Right cardiac atrium (tissue), 5 donors: ENCODE measurements at places on chromosomes 6 and 20.

GRCh38 chr20:37350649-37351574, 5.0 kb downstream of the SRC start:
- DNase-seq, result peak; percentile 20

DNA sequence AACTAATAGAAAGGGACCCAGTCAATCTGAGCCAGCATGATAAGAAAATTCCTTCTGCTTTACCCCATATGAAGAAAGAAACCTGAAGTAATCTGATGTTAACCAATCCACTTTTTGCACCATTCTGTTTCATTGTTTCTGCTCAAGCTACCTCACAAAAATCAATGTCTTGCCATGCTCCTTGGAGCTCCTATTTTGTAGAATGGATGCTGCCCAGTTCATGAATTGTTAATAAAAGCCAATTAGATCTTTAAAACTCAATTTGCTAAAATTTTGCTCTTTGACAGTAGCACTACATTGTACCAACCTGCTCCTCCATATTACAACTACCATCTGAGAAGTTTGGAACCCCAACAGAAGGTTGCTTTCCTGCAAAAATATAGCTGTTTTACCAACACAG, 116.2 kb upstream of the GPR6 start:
- DNase-seq, result no peak

GRCh38 chr6:167984876-167985604, 12.4 kb upstream of the KIF25 start:
- DNase-seq, result peak; percentile 14

GRCh38 chr6:151649835-151650234, 156.0 kb downstream of the CCDC170 start:
- DNase-seq, result no peak

GRCh38 chr20:52078289-52078688, 113.3 kb downstream of the ZFP64 start:
- DNase-seq, result no peak

- DNase-seq, result no peak
Measured at GRCh38 chr6:25961619-25962148, 918 bp upstream of the TRIM38 start.

DNA sequence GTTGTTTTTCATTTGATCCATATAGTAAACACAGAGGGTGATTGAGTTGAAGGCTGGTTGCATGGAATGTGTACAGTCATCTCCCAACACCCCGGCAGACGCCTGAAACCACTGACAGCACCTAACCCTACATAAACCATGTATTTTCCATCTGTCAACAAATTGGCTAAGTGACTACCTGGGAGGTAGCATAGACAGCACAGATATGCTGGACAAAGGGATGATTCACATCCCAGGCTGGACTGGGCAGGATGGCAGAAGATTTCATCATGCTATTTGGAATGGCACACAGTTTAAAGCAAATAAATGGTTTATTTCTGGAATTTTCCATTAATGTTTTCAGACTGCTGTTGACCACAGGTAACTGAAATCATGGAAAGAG, 4.4 kb upstream of the VIP start:
- no peak for DNase-seq

DNA sequence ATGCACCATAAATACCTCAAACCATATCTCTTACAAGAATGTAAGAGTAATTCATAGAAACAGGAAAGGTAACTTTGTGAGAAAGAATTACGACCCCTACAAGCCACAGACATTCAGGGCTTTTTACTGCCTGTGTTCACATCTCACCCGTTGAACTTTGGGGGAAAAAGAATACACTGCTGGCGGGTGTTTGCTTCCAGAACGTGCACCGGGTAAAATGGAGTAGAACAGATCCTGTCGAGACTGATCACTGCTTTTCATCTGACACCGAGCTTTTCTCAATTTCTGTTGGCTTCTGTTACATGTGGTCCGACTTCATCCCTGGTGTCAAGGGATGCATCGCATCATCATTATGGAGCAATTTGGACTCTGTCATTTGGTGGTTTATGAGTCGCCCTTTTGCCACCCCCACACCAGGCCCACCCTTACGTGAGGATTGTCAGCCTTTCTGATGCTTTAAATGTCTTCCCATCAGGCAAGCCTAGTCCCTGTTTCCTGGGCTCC, 219.2 kb upstream of the ZFP64 start:
- no peak for DNase-seq

- no peak for DNase-seq
Measured at GRCh38 chr6:74181471-74181870, 485.5 kb downstream of the CD109 start.

GRCh38 chr6:63923139-63923739, 287.6 kb downstream of the PHF3 start:
- DNase-seq, result no peak

DNA sequence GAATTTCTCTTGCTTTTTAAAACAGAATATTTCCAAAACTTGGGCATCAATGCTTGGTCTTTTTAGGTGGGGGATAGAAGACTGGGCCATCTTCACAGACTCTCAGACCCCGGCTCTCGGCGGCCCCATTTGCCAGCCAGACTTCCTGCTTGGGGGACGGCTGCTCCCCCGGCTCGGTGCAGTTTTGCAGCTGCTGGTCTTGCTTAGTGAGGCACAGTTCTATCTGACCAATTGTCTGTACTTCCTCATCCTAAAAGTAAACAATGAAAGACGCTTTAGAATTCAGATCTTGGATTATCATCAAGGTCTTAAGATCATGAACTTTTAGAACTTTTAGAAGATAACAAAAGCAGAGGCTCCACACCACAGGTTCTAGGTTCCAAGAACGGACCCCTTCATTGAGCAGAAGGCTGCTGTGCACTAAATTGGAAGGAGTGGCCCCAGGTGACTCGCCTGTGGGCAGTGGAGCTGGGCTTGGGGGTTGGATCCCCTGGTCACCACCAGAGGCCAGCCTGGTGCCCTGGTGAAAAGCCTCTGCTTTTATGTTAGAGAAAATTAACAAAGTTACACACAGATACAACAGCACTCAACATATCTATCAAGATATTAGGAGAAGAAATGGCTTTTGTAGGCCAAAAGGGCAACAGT, 26.7 kb downstream of the RNASET2 start:
- DNase-seq, result no peak

- DNase-seq, result no peak
Measured at GRCh38 chr6:141326426-141326825, 806.3 kb upstream of the GJE1 start.

- DNase-seq, result no peak
Measured at GRCh38 chr6:149842331-149842730, 21.8 kb downstream of the LRP11 start.

- no peak for DNase-seq
Measured at GRCh38 chr20:33993576-33994221, at the start of gene RALY. Gene RALY (plus strand): TSS chr20:33993911. CDS start chr20:34072075, 78,164 bp downstream.

DNA sequence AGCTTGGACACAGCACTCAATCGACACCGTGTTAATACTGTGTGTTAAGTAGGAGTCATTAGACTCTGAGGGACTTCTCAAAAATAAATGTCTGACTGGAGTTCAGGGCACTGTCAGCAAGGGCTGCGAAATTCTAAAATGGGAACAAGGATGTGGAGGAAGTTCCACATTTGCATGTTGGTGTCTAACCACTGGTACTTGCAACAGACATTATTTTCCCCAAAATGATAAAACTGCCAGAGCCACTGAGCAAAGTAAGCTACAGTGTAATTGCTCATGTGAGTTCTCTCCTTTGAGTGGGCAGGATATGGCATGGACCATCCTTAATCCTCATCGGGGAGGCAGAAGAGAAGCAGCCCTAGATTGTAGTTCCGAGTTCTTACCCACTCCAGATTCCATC, 215.9 kb downstream of the SLC24A3 start:
- DNase-seq, result no peak

GRCh38 chr20:61529354-61529753, 277.3 kb downstream of the CDH4 start:
- no peak for DNase-seq

GRCh38 chr6:5398530-5398929, 137.2 kb downstream of the FARS2 start:
- no peak for DNase-seq

- no peak for DNase-seq
Measured at GRCh38 chr6:122564230-122564629, 46.0 kb upstream of the PKIB start.

DNA sequence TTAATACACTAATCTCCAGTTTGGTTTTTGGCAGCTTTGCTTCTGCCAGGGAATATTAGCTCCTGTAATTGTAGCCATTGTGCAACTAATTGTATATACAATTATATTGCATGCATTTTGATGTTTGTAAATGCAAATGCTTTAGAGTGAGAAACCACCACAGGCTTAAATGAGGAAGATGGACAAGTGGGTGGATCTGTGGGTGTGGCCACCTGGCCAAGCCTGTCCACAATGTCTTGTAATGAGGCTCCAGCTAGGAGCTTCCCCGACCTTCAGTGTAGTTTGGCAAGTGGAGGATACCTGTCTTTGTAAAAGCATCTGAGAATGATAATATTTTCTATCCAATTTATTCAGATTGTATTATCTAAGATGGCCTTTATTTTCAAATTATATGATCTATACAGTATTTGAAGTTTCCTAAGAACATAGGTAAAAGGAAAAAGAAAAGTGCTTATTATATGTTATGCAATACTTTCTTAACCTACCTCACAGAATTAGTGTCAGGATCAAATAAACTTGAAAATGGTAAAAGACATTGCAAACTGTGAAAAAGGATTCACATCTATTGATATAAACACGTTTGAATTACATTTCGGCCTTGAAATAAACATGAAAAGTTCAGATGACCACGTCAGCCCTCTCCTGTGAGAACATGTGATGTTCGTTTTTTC, 49.3 kb upstream of the ARID1B start:
- no peak for DNase-seq

- DNase-seq, result peak; percentile 96
Measured at GRCh38 chr20:38434770-38435554, at the start of gene SNHG17. Gene SNHG17 (minus strand): TSS chr20:38435328.

DNA sequence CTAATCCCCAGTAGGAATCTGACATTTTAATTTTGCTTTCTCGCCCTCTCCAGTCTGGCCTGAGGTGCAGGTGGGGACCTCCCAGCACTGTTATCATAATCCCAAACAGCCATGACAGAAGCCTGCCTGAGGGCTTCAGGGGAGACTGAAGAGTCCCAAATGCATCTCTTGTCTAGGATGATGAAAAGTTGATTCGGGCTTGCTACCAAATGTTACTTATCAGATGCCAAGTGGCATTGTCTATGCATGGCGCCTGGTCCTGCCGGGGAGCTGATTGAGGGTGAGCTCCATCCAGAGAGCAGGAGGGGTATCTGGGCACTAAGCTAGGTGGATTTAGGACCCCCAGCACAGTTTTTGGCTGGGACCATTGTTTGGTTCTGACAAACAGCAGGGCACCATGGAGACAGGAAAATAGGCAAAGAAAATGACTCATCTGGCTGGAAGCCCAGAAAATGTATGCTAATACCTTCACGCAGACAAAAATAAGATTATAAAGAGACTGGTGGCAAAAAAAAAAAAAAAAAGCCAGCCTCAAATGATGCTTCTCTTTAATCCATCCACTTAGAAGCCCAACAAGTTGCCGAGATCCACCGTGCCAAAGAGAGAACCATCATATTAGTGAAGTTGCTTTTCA, 513.7 kb upstream of the SULF2 start:
- no peak for DNase-seq

GRCh38 chr6:168200571-168201134, 118.9 kb downstream of the DACT2 start:
- DNase-seq, result no peak

DNA sequence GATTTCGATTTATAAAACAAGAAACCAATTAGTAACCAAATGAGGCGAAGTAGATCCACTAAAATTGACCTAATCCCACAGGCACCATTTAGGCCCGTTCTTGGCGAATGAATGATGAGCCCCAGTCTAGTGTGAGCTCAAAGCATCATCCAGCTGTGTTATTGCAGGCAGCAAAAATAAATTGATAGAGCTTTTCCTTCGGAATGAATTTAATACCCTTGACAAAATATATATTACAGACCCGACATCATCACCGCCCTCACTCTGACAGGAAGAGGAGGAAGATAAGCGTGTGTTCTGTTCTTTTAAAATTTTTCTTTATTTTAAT, 7.8 kb downstream of the SIM1 start:
- no peak for DNase-seq

DNA sequence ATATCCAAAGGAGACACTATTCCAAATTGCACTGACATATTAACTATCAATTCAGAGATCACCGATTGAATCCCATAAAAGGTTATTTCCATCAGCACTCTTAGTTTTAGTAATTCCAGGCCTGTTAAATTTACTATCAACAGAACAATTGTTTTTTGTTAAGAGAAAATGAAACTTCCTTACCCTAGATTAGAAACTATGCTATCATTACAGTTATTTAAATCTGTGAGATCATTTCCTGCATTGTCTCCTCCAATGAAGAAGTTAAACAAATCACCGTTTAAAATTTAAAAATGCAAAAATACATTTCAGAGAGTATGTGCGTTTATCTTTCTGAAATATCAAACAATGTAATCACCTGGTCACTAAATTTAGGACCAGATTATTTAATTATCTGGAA, 57.5 kb downstream of the HIVEP2 start:
- DNase-seq, result no peak

DNA sequence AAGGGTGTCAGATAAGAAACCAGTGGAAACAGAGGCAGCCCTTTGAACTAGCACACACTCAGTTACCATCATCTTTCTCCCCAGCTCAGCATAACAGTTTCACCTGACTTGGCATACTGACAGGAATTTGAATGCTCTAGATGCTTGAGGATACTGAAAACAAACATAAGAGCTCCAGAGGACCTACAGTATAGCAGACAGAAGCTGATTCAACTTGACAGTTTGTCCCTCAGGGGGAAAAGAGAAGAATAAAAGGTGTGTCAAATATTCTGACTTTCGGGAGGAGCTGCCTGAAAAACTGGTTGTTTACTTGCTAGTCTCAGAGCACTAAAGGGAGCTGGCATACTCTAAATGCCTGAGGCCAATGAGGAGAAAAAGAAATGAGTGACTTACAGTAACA, 35.1 kb downstream of the EYS start:
- no peak for DNase-seq

- no peak for DNase-seq
Measured at GRCh38 chr6:148657048-148657447, 89.8 kb upstream of the UST start.

GRCh38 chr6:28897369-28897745, 26.4 kb downstream of the TRIM27 start:
- DNase-seq, result no peak

- no peak for DNase-seq
Measured at GRCh38 chr6:20814494-20814893, 280.2 kb downstream of the CDKAL1 start.

DNA sequence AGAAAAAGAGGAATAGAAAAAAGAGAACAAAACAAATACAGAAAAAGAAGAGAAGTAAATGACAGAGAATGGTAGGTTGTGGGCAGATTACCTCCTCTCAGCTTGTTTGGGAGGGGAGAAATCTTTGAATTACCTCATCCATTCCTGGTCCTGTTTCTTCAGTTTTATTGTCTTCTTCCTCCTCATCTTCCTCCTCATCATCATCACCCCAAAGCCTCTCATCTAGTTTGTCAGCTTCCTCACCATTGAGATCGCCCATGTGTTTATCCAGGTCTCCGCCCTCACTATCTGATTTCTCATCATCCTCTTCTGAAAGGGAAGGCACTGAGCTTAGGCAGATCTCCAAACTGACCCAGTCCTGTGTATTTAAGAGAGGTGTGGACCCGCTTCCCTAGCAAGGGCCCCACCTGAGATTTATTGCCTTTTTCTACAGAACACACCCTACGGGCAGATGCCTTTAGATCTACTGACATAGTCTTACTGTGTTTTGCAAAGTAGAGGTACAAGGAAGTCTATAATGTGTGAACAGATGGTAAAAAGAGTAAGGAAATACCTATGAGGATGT, 24.2 kb upstream of the LYRM2 start:
- DNase-seq, result no peak

GRCh38 chr20:53077373-53078205, 105.4 kb downstream of the TSHZ2 start:
- no peak for DNase-seq

- peak; percentile 84 for DNase-seq
Measured at GRCh38 chr6:43035495-43036194, 14.2 kb downstream of the RRP36 start.
